ENCODE measurements at places on chromosomes 11 and 22.

DNA sequence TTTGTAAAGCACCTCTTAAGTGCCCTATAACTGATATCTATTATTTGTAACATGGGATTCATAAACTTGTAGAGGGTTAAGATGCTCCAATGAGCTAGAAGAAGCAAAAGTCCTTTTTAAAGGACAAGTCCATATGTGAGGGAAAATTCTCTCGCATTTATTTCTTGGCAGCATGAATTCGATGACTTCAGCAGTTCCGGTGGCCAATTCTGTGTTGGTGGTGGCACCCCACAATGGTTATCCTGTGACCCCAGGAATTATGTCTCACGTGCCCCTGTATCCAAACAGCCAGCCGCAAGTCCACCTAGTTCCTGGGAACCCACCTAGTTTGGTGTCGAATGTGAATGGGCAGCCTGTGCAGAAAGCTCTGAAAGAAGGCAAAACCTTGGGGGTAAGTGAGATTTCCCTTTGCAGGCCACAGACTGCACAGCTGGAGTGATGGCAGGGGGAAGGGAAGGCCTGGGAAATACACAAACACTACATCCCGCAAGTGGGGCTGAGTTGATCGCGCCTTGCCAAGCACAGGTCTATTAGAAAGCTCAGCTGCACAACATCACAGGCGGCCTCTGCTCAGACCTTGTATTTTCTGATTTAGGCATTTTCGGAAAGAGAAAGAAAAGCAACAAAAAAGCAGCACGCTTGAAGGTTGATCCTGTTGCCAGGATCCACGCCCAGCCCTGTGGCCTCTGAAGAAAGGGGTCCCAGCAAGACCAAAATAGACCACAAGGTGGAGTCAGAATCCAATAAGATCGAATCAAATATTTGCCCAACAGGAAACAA, 1.5 kb downstream of the MS4A8 start:
- no peak for DNase-seq

DNA sequence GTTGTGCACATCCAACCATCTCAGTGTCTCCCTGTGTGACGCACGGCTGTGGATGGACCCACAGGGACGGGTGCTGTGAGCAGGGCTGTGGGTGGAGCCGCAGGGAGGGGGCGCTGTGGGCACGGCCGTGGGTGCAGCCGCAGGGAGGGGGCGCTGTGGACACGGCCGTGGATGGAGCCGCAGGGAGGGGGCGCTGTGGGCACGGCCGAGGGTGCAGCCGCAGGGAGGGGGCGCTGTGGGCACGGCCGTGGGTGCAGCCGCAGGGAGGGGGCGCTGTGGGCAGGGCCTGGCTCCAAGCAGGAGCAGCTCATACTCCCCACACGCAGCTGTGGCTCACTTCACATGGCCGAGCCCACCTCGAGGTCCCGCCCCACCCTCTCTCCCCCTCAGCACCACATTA, 6.0 kb upstream of the MAPK11 start:
- peak; percentile 80 for DNase-seq

DNA sequence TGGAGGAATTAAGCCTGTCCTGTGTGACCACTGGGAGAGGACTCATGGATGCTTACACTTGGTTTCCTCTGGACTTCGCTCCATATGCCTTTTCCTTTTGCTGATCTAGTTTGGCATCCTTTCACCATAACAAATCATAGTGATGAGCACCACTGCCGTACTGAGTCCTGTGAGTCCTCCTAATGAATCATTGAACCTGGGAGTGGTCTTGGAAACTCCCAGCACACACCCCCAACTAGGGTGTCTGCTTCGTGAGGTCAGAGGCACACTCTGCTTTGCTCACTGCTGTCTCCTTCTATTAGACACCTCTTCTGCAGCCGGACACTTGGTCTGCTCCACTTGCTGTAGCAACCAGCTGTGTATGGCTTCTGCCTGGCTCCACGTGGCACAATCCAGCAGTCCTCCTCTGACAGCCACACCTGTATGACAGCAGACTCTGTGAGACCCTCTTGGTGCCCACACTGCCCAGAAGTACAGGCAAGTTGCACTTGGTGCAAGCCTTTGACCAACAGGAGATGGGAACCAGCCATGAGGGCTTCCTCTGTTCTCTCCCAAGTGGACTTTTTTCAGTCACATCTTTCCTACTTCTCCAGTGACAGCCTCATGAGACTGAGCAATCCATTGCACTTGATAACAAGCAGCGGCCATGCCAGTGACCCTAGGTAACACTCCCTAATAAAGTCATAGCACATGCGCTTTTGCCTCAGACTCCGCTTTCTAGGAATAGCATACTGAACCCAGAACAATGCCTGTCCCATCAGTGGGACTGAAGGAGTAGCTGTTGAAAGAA, 65.0 kb upstream of the HMGXB4 start:
- no peak for DNase-seq

DNA sequence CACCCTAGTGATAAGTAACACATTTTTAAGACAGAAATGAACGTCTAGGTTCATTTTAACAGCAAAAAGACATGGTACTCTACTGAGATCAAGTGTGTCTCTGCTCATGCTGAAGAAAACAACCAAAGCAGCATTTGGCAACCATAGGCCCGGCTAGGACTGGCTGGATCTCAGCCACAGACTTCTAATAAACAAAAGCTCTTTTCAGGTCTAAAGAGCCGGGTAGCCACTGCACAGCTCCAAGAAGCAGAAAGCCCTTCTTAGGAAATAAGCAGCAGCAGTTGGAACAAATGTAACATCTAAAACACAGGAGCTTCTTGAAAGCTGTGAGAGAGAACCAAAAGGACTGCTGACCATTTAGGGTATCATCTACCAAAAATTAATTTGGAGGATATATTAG, 37.6 kb downstream of the PITPNB start:
- DNase-seq, result no peak

DNA sequence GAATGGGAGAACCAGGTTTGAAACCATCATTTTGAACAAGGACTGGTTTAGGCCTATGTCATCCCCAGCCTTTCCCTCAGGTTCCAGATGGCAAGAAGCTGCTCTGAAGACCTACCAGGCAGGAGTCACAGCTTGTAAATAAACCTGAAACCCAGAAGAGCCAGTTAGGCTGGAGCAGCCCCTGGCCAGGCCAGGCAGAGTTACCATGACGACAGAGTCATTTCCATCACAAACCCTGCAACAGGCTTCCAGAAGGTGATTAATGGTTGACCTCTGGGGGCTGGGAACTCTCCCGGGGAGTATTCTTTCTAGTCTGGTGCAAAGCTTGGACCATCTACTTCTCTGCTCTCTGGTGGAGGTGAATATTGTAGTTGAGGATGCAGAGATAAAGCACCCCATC, 164.1 kb upstream of the NCAM1 start:
- no peak for DNase-seq

DNA sequence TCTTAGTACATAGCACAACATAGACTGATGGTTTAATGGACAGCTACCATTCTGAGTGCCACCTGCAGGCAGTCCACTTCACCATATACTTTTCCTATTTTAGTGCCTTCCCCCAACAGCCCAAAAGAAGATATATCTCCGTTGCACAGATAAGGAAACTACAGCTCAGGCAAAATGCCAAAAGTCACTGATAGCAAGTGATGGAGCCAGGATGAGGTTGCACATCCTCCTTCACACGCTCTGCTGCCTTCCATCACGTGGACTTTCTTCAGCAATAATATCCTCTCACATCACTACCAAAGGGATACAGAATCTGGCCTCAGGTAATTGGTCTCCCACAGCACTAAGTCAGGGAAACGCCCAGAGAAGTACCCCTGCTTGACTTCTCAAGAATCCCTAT, 7.5 kb downstream of the TCF20 start:
- DNase-seq, result no peak

DNA sequence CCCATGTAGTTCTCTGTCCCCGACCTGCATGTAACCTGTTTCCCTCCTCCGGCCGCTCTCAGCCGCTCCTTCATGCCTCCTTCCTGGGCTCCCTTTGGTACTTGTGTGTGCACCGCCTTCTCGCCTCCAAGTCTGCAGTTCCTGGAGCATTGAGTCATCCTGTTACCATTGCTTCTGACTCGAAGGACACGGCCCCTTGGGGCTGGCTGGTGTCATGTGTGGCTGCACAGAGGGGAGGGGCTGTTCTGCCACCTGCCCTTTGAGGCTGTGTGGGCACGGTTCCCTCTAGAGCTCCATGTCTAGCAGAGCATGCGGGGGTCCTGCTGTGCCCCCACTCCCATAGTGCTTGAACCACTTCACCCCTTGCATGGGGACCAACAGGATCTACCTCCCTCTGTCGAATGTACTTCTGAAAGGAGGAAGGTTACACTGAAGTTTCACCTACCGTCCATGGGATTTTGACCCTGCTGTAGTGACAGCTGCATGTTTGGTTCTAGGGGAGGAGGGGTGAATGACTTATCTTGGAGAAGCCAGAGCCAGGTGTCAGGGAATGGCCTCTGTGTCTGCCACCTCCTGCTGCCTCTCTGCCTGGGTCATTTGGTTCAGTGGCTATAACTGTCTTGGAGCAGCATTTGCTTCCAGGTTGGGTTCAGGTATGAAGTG, 39.6 kb downstream of the BCR start:
- DNase-seq, result peak; percentile 81

DNA sequence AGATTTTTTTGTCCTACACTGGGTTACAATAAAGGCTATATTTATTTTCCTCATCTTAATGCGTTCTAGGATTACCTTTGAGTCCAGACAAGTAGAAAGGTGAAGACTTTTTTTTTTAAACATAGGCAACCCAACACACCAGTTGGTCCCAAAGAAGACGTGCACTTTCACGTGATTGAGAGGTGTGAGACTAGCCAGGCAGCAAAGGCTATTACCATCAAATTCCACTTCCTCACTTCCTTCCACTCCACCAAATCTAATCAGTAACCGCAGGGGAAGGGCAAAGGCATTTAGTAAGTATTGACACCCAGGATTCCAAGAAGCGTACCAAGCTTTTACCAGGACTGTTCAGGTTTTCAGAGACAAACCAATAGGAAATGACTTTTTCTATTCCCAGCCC, 109.3 kb downstream of the APIP start:
- no peak for DNase-seq

- peak; percentile 90 for DNase-seq
Measured at GRCh38 chr22:37643225-37643847, 3.9 kb downstream of the SH3BP1 start.

GRCh38 chr11:65002706-65003105, 5.9 kb upstream of the BATF2 start:
- DNase-seq, result no peak

DNA sequence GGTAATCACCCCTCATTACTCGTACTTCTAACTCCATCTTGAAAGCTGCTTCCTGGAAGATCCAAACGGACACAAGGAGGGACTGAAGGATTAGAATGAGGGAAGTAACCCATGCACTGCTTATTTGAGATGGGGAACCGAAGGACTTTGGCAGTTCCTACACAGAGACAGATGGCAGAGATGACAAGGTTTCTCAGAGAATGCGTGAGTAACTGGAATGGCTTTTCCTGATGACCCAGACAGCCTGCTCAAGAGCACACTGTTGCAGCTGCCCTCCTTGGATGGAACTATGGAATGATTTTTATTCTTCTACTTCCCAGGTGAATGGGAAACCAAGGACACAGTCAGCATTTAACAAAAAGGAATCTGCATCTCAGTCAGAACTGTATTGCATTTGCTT, 7.3 kb downstream of the KCNJ11 start:
- no peak for DNase-seq

DNA sequence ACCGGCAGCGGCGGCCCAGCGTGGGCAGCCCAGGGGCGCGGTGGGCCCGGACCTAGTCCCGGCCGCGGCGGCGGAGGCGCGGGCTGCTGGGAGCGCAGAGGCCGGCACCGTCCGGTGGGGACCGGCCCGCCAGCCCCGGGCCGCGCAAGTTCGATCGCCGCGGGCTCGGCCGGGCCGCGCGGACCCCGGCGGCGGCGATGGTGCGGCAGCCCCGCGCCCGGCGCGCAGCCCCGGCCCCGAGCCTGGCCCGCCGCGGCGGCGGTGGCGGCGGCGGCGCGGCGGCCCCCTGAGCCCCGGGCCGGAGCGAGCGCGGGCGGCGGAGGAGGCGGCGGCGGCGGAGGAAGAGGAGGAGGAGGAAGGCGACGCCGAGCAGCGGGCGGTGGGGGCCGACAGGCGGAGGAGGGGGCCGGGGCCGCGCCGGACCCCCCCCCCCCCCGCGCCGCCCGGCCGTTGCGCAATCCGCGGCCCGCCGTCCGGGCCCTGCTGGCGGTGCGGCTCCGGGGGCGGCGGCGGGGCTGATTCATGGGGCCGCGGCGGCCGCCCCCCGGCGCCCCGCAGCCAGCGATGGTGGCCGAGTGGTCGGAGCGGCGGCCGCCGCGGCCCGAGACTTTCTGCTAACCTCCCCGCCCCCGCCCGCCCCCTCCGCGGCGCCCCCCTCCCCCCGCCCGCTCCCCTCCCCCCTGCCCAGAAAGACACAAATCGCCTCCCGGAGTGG, 1251.9 kb downstream of the BRD1 start:
- no peak for DNase-seq

DNA sequence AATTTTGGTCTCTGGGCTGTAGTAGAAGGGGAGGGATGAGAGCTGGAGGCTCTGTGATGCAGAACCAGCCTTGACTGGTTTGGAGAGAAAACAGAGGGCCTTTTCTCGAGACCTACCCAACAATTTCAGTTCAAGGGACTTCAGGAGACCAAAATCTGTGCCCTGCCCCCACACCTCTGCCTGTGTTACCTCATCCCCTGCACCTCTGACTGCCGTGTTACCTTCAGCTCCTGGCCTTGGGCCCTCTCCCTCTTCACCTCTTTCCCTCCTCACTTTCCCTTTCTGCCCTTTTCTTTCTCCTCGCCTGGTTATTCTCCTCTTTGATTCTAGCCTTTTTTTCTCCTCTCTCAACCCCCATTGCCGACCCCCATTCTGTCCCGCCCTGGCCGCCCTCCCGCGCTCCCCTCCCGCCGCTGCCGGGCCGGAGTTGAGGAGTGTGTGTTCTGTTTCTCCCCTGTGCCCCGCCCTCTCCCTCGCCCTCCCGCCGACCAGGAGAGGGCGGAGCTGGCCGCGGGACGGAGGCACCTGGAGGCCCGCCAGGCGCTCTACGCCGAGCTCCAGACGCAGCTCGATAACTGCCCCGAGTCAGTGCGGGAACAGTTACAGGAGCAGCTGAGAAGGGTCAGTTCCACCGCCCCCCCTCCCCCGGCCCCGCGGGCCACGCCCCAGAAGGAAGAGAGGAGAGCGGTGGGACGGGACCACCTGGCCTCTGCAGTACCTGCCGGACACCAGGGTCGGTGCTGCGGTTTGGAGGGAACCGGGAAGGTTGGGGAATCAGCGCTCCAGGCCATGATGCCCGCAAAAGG, 27.2 kb downstream of the PHLDB1 start:
- no peak for DNase-seq

GRCh38 chr11:31325160-31325559, 44.4 kb downstream of the DCDC1 start:
- no peak for DNase-seq

DNA sequence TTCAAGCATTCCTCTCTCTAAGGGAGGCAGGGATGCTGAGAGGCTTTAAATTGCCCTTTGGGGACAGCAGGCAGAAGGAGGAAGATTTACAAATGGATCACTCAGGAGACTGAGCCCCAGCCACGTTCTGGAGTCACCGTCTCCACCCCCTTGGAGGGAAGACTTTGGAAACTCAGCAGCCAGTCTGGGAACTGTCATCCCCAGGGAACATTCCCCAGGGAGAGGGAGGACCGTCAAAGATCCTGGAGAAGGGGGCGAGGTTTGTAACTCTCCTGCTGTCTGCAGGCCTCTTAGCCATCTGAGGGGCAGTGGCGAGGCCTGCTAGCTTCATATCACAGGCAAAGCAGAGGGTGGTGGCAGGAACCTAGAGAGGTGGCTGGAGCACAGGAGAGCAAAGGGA, 56.1 kb upstream of the SLC22A12 start:
- no peak for DNase-seq
